NCI-H446 (cell line): ENCODE measurements at places on chromosomes 4 and X.

DNA sequence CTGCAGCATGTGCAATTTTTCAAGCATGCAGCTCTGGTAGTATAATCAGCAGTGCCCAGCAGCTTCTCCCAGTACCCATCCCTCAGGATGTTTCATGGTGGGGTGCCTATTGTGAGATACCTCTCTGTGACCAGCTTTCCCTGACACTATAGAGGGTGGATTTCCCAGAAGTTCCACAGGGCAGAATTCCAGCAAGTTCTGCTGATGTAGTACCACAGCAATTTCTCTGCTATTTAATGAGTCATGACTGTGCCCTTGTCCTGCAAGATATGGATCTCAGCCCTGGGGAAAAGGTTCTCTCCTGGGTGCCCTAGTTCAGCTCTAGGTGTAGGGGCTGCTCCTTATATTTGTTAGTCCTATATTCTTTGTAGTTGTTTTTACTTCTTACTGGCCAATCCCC is 174.8 kb downstream of the ENOX2 start:
- no peak for DNase-seq

GRCh38 chr4:159071178-159071968 is 31.5 kb upstream of the RAPGEF2 start:
- DNase-seq, result no peak

DNA sequence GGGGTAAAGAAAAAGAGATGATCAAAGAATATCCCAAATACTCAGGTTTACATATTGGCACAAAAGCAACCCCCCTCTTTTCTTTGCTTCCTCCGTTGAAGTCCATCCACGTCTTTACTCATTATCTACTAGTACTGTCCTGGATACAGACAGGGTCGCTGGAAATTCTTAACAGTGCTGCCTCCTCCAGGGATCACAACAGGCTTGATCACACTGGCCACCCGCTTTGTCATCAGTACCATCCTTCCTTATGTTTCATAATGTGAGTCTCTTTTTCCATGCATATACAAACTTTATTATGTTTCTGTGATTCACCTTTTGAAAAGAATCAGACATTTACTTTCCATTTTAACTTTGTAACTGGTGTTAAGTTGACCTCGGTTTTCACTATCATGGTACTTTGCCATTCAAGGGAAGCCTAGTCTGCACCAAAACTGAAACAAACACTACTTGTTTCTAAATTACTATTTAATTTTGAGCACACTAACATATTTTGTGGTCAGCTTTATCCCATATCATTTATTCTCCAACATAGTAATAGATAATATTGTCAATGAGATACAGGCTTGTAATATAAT is 387.5 kb upstream of the PPP1R2C start:
- DNase-seq, result no peak

GRCh38 chr4:38160487-38161207 is 200.4 kb downstream of the PTTG2 start:
- DNase-seq, result no peak

DNA sequence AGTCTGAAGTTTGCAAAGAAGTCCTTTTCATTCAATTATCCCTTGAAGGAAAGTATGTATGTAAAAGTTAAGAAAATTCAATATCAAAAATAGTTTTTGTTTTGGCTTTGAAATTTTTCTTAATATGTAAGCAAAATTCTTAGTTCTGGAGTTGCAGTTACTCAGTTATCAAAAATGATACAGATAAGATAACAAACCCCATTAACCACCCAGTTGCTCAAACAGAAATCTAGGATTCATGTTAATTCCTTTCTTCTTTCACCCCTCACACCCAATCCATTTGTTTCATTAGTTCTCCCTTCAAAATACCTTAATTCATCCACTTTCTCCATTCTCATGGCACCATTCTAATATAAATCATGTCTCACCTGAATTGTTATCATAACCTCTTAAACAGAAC is 40.5 kb upstream of the JADE1 start:
- DNase-seq, result no peak

GRCh38 chr4:7530082-7530481 is 95.4 kb upstream of the PSAPL1 start:
- DNase-seq, result no peak

GRCh38 chrX:153947009-153947769 is 2.7 kb upstream of the RENBP start:
- DNase-seq, result peak; percentile 16

- DNase-seq, result no peak
Measured at GRCh38 chr4:65868096-65868824, 198.0 kb upstream of the EPHA5 start.

GRCh38 chrX:150185766-150186165 is 177.4 kb upstream of the MAMLD1 start:
- DNase-seq, result no peak

GRCh38 chr4:107835406-107835805 is 10.7 kb downstream of the SGMS2 start:
- no peak for DNase-seq

DNA sequence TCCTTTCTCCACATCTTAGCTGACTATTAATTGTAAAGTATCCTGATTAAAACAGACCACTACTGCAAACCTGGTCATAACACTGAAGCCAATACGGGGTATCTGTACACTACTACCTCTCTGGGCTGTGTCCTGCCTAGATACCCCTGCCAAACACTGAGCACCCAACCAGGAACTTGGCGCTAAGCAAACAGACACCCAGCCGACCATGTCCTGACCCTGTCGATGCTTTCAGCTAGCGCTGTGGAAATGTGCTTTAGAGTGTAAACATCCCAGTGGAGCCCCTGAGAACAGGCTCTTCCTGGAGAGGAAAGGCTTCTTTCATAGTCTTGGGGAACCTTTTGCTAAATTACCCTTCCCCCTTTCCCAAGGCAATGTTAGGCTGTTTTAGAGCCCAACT is 52.9 kb downstream of the CCNG2 start:
- no peak for DNase-seq

GRCh38 chr4:124279741-124280140 is 432.8 kb downstream of the ANKRD50 start:
- peak; percentile 87 for DNase-seq

- DNase-seq, result no peak
Measured at GRCh38 chrX:69130439-69130838, 34.8 kb downstream of the PJA1 start.
